ENCODE measurements at places on chromosomes 12 and 14. TPM values are rescaled to one million over a fixed set of nuclear protein-coding genes. Genes with fewer than 3 reads are reported as not detected.

Gene PLBD1
- 15.5 TPM for total RNA-seq

GRCh38 chr12:3538466-3539030 is 47.5 kb downstream of the PRMT8 start:
- no peak overlapping the region for H3K4me3 ChIP-seq
- no peak overlapping the region for H3K27ac ChIP-seq
- no peaks in the 10 kb centered on the region for H3K36me3 ChIP-seq
- H3K4me1 ChIP-seq, result no peaks in the 10 kb centered on the region
- H3K27me3 ChIP-seq, result peaks cover 46% of the 10 kb centered on the region
- DNase-seq, result no peak

- H3K4me3 ChIP-seq, result no peak overlapping the region
Observed at GRCh38 chr12:2465681-2466080, 329.1 kb upstream of the FKBP4 start.

DNA sequence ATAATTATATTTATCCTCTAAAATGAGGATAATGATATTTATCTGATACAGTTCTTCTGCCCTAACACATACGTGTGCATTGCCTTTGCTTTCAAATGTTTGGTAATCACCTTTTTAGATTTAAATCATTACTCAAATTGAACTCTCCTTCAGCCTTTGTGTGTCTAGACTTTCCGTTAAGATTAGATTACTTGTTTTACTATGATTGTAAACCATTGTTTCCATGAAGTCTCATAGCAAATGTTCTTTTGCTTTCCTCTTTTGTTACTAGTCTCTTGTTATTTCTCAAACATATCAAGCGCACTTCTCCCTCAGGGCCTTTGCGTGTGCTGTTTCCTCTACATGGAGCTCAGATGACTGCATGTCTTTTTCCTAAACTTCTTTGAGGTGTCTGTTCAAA is 63.7 kb downstream of the ETV6 start:
- no peak for DNase-seq
- no peak overlapping the region for H3K4me3 ChIP-seq
- H3K27me3 ChIP-seq, result no peaks in the 10 kb centered on the region
- H3K4me1 ChIP-seq, result peaks cover 21% of the 10 kb centered on the region
- H3K36me3 ChIP-seq, result no peaks in the 10 kb centered on the region
- H3K27ac ChIP-seq, result no peak overlapping the region

DNA sequence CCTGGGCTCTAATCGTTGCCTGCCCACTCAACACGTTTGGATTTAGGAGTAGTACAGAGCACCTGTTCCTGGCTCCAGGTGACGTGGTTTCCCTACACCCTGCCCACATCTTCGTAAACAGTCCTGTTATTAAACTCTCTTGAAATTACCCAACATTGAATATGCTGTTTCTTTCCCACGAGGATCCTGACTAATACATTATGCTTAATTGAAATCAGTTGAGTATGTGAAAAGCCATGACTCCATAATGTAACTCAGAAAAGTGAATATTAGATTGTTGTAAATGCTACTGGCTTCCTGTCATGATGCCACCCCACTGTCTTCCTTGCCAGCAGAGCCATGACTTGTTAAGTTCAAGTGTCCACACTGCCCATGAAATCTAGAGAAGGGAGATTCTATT is 21.6 kb downstream of the AK7 start:
- no peaks in the 10 kb centered on the region for H3K36me3 ChIP-seq
- DNase-seq, result no peak
- no peaks in the 10 kb centered on the region for H3K27me3 ChIP-seq
- no peaks in the 10 kb centered on the region for H3K4me1 ChIP-seq

GRCh38 chr12:15278816-15279658 is 43.3 kb upstream of the PTPRO start:
- H3K4me3 ChIP-seq, result no peak overlapping the region
- peaks cover 32% of the 10 kb centered on the region for H3K4me1 ChIP-seq
- H3K36me3 ChIP-seq, result no peaks in the 10 kb centered on the region
- H3K27me3 ChIP-seq, result no peaks in the 10 kb centered on the region
- H3K27ac ChIP-seq, result peak overlapping the region; percentile 35
- peak; percentile 75 for DNase-seq
